NCI-H2107 (cell line): ENCODE measurements at places on chromosomes 11 and 22.

DNA sequence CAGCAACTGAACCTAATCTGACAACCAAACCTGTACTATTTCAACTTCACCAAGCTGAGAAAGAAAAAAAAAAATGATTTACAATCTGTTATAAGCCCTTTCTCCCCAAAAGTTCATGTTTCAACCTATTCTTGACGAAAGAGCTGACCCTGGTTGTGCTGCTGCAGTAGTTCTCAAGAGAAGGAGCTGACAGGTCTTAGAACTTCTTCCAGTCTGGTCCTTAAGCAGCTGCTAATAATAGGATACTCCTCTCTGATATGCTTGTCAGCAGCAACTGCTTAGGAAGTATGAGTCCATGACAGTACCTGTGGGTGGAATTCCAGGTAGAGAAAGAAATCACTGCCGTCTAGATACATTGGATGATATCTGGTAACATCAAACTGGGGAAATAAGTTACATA, 735.1 kb upstream of the CCDC90B start:
- no peak for DNase-seq

GRCh38 chr22:19822301-19823117, 32.2 kb downstream of the GNB1L start:
- DNase-seq, result no peak

GRCh38 chr11:46905806-46906205, 12.5 kb downstream of the LRP4 start:
- no peak for DNase-seq

DNA sequence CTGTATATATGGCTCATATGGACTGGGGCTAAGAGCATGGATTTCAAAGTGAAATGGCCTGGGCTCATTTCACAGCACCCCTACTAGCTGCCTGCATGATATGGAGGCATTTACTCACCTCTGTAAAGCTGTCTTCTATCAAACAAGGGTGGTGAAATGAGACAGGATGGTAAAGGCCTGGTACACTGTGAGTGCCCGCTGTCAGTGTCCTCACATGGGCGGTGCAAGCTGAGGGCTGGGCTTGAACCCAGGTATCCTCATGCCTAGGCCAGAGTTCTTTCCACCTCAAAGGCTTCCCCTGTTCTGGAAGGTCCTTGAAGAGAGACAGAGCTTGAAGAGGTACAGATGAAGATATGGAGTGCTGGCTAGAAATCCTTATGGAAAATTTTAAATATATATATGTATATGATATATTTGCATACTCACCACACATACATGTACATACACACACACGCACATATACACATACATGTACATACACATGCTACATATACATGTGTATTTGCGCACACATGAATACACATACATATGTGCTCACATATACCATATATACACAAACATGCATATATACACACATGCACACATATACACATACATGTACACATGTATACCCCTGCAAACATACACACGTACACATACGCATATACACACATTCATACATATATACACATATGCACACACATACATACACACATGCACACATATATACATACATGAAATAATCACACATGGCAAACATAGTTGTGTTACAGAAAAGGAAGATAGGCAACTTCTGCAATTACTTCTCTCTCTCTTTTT, 44.7 kb downstream of the MICAL2 start:
- no peak for DNase-seq

- no peak for DNase-seq
Measured at GRCh38 chr11:18014876-18015275, 2.0 kb upstream of the SERGEF start.

- no peak for DNase-seq
Measured at GRCh38 chr22:31173386-31174145, 13.6 kb downstream of the RNF185 start.

DNA sequence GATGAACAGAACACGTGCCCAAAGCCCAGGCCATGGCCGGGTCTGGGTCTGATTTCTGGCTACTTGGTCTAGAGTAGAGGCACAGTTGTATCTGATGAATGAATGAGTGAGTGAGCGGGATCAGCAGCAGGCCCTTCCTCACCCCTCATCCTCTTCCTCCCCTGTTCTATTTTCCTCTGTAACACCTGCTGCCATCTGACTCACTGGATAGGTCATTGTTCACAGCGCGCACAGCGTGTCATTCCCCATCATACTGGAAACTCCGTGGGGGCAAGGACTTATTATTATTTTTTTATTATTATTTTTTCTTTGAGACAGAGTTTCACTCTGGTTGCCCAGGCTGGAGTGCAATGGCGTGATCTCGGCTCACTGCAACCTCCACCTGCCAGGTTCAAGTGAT, 13.9 kb downstream of the NCF4 start:
- DNase-seq, result no peak

- DNase-seq, result no peak
Measured at GRCh38 chr11:128155590-128155989, 431.8 kb downstream of the ETS1 start.

GRCh38 chr11:63012430-63012829, 3.2 kb downstream of the SLC22A8 start:
- DNase-seq, result no peak

DNA sequence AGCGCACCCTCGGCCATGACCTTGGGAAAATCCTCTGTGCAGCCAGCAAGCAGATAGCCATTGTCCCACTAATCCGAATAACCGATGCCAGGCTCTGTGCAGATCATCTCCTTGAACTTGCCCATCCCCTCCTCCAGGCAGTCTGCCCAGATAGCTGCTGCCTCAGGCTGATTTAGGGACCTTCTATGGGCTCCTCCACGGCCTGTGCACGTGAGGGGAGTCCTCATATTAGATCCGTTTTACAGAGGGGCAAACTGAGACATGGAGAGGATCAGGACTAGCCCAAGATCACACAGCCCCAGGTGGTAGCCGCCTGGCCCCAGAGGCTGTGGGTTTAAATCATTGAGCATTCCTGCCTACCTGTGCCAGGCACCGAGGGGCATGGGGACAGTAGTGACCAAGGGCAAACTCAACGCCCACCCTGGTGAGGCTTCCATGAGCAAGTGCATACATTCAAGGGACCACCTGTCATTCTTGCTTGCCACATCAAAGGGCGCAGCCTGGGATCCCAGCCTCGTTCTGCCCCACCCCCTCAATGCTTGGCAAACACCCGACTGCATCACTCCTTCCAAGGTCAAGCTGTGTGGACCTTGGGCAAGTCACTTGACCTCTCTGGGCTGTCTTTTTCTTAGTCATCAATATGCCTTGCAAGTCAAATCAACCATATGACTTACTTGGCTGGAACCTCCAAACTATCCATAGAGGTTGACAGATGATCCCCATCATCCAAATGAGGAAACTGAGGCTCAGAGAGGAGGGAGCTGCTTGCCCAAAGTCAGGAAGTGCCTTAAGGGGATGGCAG, 131.6 kb downstream of the MN1 start:
- DNase-seq, result no peak

DNA sequence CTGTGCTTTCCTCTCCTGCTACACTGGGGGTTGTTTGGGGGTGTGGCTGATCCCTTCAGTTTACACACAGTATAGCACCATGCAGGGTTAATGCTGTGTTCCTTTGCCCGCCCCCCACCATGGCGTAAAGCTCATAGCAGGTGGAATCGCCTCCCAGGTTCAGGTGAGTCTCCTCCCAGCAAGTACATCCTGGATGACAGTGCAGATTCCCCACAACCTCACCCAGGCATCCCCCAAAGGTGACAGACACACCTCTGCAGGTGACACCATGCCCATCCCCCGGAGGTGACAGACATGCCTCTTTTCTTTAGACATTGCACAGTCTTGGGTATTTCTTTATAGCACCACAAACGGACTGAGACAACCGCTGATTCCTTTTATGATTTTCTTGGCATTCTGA, 343.7 kb downstream of the BRD1 start:
- DNase-seq, result no peak

- no peak for DNase-seq
Measured at GRCh38 chr11:76161261-76161961, 44.9 kb downstream of the WNT11 start.

DNA sequence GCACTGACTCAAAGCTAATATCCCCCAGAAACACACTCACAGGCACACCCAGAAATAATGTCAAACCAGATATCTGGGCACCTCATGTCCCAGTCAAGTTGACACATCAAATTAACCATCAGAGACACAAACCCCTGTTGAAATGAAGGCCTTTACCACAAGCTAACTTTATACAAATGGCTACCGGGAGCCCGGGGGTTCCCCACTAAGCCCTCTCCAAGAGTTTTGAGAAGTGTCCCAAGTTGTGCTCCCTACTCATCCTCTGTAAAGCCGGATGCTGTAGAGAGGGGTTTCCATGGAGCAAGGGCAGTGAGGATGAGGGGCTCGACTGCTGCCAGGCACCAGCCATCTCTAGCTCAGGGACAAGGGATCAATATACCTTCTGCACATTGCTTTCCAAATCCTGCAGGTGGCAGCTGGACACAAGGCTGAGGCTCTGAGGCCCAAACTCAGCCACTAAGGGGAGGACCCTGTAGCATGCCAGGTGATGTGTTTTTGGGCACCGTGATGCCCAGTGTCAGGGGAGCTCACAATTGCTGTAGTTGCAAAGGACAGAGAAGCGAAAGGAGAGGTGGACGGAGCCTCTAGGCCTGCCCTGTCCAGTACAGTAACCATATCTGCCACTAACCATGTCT, 145.7 kb downstream of the TTC17 start:
- no peak for DNase-seq

- DNase-seq, result no peak
Measured at GRCh38 chr11:34209809-34210208, 104.4 kb downstream of the NAT10 start.
